ENCODE measurements at places on chromosomes 11 and 22.

- no peak for DNase-seq
These were observed 820.5 kb downstream of the BRD1 start for GRCh38 chr22:49007013-49007653.

DNA sequence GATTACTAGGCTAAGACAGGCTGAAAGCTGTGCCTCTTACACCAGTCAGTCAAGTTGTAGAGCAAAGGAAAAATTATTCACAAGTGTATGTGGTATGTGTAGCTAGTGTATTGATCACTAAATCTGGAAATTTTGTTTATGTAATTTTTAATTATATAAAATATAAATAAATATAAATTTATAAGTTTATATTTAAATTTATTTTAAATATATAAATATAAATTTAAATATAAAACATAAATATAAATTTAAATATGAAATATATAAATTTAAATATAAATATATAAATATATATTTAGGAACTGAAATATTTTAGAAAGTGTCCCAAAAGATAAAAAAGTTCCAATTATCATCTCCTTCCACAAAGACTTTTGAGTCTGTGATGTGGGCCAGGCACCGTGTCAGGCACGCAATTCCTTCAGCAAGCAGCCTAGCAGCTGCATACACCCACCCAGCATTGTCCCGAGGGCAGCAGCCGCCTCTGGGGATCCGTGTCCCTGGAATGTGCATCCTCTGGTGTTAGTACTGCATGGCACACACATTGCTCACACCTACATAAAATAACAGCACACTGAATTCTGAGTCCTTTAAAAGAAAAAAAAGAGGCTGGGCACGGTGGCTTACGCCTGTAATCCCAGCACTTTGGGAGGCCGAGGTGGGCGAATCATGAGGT is 1098.0 kb downstream of the BRD1 start:
- DNase-seq, result no peak

GRCh38 chr11:107756553-107756952 is 44.7 kb upstream of the SLN start:
- DNase-seq, result no peak

DNA sequence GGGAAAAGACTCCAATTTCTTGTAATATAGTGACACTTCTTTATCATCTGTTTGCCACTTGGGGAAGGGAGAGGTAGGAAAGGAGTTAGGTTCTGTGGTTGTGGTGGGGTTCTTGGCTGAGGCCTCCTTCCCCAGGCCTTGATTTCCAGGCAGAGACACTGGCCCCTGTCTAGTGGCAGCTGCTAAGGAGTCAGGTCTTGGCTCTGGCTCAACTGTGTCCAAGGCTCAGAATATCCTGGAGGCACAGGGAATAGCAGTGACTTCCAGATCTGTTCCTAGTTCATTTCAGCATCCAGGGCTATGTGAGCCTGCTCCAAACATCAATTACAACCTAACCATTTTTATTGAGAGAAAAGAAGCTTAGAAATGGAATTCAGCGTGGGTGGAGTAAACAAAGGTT is 29.5 kb downstream of the PPFIBP2 start:
- no peak for DNase-seq

DNA sequence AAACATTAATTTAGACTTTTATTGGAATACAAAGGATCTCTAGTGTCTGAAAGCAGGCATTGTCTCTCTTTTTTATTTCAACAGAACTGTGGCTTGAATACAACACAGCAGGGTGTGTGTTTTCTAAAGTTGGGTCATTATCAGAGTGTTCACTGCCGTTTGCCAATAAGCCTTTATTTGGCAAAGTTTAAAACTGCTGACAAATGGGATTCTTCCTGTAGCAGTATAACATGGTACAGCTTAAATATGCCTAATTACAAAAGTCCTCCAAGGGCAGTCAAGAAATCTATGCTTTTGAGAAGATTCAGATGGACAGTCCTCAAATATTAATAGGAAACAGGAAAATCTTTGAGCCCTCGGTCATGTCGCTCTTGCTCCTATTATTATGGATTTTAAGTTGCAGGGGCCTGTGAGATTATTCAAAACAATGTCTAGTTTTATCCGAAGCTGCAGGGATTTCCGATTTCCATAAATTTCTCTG is 199.9 kb downstream of the MAML2 start:
- no peak for DNase-seq

Data from fibroblast of the conjunctiva (primary cell).